H7 (cell line): ENCODE measurements at places on chromosomes 13 and 19. TPM values are rescaled to one million over a fixed set of nuclear protein-coding genes. Genes with fewer than 3 reads are reported as not detected.
A peak's percentile ranks its signal among the peaks of the same experiment; 100 is the strongest.

DNA sequence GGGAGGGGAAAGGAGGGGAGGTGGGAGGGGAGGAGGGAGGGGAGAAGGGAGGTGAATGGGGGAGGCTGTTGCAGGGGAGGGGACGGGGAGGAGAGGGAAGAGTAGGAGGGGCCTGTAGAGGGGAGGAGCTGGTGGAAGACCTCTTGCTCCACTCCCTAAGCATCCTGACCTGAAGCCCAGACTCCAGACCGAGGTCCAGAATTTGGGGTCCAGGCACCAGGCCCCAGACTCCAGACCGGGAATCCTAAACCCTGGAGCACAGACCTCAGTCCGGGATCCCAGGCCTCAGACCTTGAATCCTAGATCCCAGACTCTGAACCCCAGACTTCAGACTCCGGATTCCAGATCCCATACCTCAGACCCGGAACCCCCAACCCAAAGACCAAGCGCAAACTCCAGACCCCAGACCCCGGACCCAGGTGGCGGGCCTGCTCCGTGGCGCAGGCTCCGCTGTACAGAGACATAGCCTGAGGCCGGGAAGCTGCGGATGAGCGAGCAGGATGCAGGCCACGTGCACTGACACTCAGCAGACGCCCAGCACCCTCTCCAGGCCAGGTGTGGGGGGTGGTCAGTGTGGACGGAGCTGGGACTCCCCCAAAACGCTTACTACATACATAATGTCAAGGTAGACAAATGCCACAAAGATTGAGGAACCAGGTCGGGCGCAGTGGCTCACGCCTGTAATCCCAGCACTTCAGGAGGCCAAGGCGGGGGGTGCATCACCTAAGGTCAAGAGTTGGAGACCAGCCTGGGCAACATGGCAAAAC is 710 bp upstream of the BTBD2 start:
- peak; percentile 91 for DNase-seq

DNA sequence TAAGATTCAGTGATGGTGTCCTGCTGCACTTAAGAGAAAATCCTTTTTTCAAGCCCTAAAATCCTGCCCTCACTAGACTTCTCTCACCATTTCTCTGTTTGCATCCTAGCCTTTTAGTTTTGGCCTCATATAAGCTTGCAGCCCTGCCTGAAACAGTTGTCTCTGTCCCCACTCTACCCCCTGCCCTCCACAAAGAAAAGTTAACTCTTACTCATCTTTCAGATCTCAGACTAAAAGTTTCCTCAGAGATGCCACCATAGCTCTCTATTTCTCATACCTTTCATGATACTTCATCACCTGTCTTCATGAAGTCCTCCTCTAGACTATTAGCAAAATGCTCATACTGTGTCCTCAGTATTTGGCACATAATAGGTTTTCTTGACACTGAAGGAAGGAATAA is 33.1 kb downstream of the ITM2B start:
- no peak for DNase-seq

DNA sequence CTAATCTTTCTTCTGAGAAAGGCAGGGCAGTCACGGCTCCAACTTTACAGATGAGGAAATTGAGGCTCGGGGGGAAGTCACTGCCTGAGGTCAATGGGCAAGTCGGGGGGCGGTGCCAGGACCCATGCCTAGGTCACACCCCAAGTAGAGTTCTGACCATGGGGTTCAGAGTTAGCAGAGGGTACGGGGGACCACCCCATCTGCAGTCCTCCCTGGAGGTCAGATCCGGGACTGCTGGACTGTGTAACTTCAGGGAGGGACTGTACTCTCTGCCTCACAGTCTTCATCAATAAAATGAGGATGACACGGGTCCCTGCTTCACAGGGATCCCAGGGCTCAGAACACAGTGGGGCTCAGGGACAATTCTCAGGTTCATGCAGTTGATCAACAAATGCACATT is 7.7 kb downstream of the SLC5A5 start:
- DNase-seq, result peak; percentile 11

- no peak for DNase-seq
Measured at GRCh38 chr13:26992951-26993719, 178.5 kb downstream of the USP12 start.

GRCh38 chr19:1132552-1133383 is 29.0 kb downstream of the GPX4 start:
- no peak for DNase-seq

GRCh38 chr13:23848019-23848418 is 41.2 kb downstream of the MIPEP start:
- DNase-seq, result no peak

DNA sequence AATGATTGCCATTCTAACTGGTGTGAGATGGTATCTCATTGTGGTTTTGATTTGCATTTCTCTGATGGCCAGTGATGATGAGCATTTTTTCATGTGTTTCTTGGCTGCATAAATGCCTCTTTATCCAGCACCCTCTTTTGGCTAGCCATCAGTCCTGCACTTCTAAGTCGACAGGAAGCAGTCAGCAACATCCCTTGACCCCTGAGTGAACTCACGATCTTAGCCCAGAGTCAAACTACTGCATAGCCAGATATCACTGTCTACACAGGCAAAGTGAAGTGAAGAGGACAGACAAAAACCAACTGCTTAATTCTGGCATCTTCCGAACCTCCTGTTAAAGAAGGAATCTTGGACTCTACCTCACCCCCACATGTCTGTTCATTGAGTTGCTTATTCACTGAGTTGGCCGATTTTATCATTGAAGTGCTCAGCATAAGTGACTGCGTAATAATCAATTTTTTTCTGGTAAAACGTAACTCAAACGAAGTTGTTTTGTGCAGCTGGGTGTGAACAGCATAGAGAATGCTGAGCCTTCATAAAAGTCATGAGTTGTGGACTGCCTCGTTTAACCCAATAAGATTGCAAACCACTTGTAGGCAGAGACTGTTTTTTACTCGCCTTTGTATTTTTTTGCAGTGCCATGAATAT is 304.2 kb downstream of the COG6 start:
- no peak for DNase-seq

- DNase-seq, result no peak
Measured at GRCh38 chr13:71516521-71516920, 350.5 kb downstream of the DACH1 start.

DNA sequence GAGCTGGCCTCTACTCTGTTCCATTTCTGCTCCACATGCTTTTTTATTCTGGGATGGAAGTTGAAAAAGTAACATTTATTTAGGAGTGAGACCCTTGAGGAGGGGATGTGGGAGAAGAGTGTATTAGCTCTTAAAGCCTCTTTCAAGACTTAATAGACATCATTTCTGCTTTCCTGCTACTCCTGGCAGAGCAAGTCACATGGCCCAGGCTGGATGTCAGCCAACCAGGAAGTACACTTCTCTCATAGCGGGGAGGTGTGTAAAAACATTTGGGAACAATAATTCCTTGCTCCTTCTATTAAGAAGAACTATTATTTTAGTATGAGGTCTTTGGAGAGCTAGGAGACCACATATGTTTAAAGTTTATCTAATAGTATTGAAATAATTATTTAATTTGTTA is 40.6 kb upstream of the FAM216B start:
- no peak for DNase-seq

- no peak for DNase-seq
Measured at GRCh38 chr13:36029166-36029565, 102.0 kb downstream of the DCLK1 start.

DNA sequence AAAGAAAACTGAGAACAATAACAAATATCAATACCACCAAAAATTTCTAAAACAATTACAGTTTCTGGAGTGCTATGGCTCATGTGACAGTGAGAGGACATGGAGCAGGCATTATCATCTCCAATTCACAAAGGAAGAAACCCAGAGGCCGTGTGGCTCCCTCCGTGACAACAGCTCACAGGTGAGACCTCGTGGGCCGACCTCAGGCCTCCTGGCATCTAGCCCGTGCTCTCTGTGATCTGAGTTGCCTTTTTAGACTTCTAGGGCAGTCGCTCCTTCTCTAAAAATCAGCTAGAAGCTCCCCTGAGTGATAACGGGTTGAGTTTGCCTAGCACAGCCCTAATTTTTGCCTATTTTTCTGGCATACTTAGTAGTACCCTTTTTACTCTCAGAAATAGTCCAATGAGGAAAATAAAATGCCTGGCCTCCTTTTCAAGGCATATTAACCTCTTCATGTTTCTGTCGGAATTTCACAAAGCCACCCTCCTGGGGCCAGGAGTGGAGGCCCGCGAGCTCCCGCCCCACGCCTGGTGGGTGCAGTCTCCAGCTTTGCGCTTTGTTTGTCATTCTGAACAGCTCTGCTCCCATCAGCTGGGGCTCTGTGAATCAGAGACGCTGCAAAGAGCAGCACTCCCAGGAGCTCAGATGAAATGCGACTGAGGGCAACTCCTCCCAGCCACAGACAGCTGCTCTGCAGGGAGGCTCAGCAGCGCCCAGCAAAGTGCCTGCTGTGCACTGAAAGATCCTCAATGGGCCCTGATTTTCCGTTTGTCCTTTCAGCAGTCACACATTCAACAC is 292.5 kb downstream of the UQCRFS1 start:
- DNase-seq, result peak; percentile 73

DNA sequence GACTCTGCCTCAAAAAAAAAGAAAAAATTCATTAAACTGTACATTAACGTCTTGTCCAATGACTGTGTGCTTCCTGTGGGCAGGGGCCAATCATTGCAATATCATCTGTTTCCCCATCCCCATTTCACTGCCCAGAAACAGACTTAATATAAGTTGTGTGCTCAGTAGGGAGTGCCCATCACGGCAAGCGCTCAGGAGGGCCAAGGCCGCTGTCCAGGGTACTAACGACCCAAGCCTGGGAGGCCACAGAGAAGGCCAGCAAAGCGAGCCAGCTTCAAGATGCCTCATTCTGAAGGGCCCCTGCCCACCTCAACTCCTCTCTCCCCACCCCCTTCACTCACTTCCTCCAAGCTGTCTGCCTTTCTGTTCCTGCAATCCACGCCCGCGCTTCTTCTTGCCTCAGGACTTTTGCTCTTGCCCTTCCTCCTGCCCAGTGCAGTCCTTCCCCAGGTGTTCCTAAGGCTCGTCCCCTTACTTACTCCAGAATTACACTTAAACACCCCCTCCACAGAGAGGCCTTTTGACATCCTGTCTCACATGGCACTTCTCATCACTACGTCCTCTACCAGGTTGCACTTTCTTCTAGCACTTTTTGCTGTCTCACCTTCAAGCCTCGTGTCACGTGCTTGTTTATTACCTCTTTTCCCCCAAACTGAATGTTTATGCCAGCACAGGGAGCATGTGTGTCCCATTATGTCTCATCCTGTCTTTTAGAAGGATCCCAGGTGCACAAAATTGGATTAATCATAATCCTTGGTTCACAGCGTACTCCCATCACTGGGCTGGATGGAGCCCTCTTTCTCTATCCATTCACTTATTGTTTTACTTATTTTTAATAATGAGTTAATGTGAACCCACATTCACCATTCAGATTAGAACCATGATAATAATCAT is 11.3 kb upstream of the POU2F2 start:
- peak; percentile 78 for DNase-seq

DNA sequence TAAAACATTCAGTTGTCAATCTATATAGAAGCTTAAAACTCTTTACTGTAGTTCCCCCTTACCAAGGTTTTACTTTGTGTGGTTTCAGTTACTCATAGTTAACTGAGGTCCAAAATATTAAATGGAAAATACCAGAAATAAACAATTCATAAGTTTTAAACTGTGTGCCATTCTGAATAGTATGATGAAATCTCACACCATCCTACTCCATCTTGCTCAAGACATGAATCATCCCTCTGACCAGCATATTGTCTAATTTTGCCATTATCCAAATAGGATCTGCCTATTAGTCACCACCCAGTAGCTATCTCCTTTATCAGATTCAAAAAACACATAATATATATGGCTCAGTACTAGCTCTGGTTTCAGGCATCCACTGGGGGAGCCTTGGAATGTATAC is 22.4 kb downstream of the ZNF571 start:
- DNase-seq, result no peak

GRCh38 chr19:44661904-44662303 is 9.4 kb upstream of the CEACAM19 start:
- no peak for DNase-seq

DNA sequence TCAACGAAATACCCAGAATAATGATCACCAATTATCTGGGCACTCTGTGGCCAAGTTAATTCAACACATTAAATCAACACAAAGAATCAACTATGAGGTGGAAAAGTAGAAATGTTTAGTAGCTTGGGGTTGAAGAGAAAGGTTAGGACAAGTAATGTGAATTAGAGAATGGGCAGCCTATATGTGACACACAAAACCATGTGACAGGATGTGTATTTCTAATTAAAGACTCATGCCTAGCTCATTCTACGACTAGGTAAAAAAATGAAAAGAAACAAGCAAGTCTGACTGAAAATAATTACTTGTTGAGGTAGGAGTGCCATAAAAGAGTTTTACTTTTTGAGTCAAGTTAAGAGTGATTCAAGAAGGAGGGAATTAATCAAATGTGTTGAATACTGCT is 2646.0 kb upstream of the PCDH20 start:
- no peak for DNase-seq

- no peak for DNase-seq
Measured at GRCh38 chr13:26956522-26957142, 196.0 kb upstream of the GPR12 start.

DNA sequence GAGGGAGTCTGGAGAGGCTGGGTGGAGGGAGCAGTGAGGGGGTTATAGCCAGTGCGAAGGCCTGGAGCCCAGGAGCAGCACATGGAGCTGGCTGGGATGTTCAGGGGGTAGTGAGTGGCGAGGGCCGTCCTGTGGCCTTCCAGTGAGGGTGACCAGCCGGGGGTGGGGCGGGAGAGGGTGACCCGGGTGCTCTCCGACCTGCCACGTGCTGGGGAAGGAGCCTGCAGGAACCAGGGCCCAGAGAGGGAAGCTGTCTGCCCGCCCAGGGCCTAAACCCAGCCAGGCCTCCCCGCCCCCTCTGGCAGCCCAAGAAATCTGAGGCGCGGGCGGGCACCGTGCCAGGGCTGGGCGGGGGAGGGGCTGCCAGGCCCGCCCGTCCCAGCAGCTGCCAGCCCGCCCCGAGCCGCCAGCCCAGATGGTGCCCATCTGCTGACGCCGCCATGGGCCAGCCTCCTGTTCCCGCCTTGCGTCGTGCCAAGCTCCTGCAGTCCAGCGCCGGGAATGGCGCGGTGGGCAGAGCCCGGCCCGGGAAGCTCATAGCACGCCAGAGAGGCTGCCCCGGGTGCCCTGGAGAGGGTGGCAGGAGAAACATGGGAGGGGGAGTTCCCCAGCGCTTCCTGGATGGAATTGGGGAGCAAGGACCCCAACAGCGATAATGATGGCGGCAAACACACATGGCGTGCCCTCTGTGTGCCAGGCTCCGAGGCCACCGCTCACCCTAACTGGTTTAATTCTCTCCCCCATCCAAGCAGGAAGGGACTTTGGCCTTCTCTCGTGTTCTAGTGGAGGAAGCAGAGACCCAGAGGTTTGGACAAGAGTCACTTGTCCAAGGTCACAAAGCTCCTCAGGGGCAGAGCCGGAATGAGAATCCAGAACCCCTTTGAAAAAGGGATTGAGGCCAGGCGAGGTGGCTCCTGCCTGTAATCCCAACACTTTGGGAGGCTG is 21.5 kb downstream of the NFIC start:
- DNase-seq, result peak; percentile 57

UBE2L5 gene
- not detected in 2 replicates for total RNA-seq

AMER2 gene
- total RNA-seq, result 0.15 and 0.17 TPM in 2 replicates

IL4I1 gene
- 0.59 and 0.73 TPM in 2 replicates for total RNA-seq

PLEKHF1 gene
- 12.9 and 19.4 TPM in 2 replicates for total RNA-seq

MCOLN1 gene
- 6.8 and 6.9 TPM in 2 replicates for total RNA-seq

TTC9B gene
- not detected in 2 replicates for total RNA-seq

MEIOSIN gene
- not detected in 2 replicates for total RNA-seq

DAND5 gene
- 0.15 TPM in 1 of 2 replicates, not detected in the other for total RNA-seq

TNFSF13B gene
- total RNA-seq, result 0.33 and 1.9 TPM in 2 replicates

ZNF490 gene
- total RNA-seq, result 3.1 and 5.2 TPM in 2 replicates

CYP4F8 gene
- total RNA-seq, result not detected in 2 replicates

IFNL1 gene
- not detected in 2 replicates for total RNA-seq

SLC7A10 gene
- total RNA-seq, result 2.4 and 3.0 TPM in 2 replicates

S1PR4 gene
- total RNA-seq, result not detected in 2 replicates
